ENCODE measurements at places on chromosomes 1 and 21.

GRCh38 chr1:86648255-86648654 is 56.1 kb upstream of the SH3GLB1 start:
- DNase-seq, result peak; percentile 75

DNA sequence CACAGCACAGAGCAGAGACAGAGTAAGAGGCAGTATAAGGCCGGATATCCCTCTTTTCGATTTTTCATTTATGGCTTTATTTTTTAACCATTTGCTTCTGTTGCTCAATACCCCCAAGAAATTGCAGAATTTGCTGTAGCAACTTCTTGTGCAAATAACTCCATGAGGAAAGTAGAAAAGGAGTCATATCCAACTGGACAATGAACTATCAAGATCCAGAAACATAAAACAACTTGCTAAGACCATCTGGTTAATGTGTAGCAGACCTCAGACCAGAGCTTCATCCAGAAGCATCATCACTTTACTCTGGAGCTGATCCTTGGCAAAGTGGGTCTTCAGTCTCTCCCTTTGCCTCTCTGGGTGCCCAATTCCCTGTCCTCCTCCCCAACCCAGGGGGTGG is 45.9 kb downstream of the ZNF697 start:
- DNase-seq, result no peak

GRCh38 chr1:110227774-110228173 is 17.7 kb downstream of the KCNC4 start:
- DNase-seq, result no peak

- DNase-seq, result peak; percentile 89
Measured at GRCh38 chr1:7223334-7224080, 438.3 kb downstream of the CAMTA1 start.

- no peak for DNase-seq
Measured at GRCh38 chr1:4894566-4894965, 240.2 kb downstream of the AJAP1 start.

DNA sequence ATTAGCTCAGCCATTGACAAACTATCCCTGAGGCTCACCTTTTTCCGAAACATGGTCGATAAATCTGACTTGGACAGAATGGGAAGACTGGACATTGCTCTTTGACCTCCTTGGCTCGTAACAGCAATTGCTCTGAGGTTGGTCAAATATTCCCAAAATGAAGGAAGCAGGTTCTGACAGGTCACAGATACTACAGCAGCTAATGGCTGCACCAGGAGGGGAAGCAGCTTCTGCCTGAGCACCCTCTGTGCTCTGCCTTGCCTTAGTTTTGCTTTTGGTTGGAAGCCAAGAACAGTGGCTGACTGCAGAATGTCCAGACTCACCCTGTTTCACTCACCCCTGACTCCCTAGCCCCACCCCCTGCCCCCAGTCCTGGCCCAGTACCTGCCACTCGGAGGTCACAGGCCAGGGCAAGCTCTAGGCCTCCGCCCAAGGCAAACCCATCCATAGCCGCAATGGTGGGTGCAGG is 15.4 kb downstream of the ECHDC2 start:
- no peak for DNase-seq

Measured in astrocyte of the spinal cord (primary cell).